BJ (cell line): ENCODE measurements at places on chromosomes 1 and 21.

DNA sequence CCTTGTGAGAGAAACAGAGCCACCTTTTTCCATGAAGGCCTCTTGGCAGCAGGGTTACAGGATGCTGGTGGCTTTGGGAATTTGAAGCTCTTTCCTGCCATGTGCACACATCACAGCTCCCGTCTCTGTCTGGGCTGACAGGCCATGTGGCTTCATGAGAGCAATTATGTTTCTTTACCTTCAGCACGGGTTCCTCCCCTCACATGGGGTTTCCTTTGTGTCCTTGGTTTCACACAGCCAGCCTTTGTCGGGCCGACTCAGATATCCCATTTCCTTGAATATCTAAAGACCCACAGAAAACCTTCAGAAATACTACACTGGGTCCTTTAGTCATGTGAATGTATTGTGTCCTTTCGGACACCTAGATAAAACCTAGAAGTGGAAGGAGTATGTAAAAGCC lies 7.1 kb downstream of the CLIC6 start:
- DNase-seq: no peak

GRCh38 chr21:14096577-14096976 lies 114.2 kb downstream of the LIPI start:
- DNase-seq: no peak

GRCh38 chr1:219806642-219807041 lies 121.7 kb downstream of the SLC30A10 start:
- no peak for DNase-seq

DNA sequence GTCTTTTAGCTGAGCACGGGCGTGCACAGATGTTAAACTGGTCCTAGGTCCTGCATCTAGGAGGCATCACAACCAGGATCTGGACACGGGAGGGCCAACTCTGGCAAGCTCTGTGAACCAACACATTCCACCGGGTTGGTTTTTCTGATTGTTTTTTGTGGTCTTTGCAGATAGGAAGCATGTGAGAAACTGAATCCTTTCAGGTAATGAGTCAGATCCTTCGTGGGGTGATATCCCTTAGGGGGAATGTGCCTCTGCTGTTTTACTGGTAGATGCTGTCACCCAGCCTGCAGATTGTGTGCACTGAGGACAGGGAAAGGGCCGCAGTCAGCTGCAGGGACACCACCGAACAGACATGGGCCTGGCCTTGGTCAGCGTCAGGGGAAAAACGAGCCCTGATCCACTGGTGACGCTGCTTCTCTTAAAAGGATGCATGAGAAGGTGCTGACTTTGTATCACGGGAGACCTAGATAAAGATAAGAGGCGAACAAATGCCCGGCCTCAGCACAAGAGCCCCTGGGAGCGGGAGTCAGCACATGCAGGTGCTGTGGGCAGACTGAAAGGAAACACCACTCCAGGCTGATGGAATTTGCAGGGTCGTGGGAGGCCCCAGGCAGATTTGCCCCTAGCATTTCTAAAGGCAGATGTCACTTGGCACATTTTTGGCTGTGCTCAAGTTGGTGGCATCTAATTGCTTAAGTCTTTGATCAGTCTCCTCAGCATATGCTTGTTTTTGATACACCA lies 51.1 kb downstream of the DOP1B start:
- no peak for DNase-seq

DNA sequence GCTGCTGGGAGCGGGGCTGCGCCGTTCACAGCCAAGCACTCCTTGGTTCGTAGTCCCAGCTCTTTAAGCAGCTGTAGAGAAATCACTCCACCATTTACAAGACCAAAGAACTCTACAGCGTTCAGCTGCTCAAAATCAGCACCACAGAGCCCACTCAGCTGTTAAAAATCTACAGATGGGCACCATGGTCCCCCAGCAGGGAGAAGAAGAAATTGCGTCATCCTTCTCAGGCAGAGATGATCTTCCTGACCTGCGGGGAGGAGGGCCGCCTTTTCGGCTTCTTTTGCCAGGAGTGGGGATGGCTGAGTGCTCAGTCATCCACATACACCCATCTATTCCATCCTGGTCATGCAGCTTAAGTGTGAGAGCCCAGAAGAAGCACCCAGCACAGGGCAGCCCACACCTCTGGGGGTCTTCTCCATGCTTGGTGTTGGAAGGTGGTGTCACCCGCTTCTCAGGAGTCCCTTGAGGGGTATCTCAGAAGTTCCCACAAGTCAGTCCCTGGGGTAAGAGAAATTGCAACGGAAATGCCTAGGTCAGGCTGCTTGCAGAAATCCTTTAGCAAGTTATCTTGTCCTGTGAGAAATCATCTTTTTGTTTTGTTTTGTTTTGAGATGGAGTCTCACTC lies 163.8 kb downstream of the NPHP4 start:
- DNase-seq: no peak

- DNase-seq: no peak
Measured at GRCh38 chr1:22494943-22495579, 43.4 kb downstream of the ZBTB40 start.

DNA sequence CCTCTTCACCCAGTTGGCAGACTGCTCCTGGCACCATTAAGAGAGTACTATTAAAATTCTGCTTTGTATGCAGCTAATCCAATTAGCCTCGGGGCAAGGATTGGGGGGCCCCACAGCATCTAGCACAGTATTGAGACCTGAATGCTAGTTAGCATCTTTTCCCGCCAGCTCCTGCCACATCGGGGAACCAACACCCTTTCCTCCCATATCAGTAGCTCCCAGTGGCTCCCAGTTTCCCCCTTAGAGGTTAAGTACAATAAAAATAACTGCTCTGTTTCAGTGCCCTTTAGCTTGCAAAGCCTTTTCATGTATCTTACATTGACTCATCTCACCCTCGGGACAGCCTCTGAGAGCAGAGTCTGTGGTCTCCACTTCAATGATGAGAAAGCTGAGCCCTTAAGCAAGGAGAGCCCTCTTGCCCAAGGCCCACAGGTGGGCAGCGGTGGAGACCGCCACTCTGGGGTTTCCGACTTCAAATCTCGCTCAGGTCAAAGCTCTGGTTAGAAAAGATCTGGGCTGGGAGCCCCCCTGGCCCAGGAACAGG lies 4.2 kb upstream of the PMVK start:
- DNase-seq: no peak

DNA sequence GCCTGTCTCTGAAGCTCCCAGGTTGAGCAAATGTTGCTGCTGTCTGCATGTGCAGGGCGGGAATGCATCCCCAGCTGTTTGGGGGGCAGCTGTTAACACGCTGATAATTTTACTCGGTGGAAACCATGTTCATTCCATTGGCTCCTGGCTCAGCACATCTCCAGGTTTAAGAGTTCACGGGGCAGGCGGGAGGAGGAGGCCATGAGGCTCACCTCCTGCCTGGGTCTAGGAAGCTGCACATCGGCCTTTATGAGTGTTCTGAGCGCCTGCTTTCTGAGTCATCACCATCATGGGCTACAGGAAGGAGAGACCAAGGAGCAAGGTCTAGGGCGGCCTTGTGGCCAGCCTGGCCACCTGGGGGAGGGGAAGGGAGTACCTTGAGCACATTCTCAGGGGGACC lies 29.7 kb downstream of the AJAP1 start:
- no peak for DNase-seq

DNA sequence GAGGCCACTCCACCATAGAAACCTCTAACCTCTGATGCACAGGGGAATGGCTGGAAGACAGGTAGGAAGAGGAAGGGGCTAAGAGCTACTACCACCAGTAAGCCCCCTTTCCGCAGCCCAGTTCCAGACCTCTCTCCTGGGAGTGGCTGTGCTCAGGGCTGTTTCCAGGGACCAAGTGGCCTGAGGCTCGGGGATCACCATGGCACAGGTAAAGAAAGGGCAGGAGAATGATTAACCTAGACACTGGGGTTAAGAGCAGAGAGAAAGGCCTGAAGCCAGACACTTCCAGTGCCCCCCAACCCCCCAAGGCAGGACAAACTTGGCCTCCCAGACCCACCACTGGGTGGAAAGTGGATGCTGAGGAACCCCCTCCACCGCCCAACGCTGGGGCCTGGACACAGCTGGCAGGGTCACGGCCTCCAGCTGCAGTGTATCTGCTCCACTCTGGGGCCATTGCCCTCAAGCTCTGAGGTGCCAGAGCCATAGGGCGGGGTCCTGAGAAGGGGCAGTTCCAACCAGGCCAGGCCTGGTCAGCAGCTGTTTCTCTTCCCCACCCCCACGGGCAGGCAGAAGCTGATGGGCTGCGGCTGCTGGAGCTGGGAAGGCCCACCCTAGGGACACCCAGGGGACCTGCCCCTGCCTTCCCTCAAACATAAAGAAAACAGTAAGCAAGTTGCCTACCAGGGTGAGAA lies 2.6 kb downstream of the TAGLN2 start:
- DNase-seq: no peak

DNA sequence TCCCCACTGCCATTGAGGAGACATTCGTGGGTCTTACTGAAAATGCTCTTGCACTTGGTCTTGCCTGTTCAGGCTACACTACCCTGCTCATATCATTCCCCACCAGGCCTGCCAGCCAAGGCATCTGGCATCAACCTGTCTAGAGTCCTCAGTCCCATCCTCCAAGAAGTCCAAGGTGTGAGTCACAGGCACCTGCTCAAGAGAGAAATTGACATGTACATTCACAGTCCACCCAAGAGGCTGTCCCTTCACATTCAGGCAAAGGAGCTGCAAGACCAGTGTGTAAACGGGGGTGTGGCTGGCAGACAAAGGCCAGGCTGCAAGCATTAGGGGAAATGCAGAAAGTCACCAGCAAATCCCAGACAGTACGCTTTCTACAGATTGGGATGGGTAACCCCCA lies 13.1 kb upstream of the PLA2G2C start:
- DNase-seq: no peak

DNA sequence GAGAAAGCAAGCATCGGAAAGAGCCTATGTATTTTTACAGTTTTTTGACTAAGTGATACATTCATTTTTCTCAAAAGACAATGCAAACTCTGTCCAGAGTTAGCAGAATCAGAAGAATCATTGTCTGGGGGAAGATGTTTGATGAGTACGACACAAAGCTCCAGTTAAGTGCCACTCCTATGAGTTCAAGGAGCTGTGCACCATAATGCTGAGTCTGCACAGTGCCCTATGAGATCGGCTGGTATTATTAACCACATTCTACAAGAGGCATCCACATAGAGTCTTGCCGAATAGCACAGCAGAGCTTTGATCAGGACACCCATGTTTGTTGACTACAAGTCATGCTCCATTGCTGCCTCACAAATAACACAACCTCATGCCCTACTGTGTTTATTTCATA lies 54.9 kb upstream of the RAP1GAP start:
- DNase-seq: no peak

DNA sequence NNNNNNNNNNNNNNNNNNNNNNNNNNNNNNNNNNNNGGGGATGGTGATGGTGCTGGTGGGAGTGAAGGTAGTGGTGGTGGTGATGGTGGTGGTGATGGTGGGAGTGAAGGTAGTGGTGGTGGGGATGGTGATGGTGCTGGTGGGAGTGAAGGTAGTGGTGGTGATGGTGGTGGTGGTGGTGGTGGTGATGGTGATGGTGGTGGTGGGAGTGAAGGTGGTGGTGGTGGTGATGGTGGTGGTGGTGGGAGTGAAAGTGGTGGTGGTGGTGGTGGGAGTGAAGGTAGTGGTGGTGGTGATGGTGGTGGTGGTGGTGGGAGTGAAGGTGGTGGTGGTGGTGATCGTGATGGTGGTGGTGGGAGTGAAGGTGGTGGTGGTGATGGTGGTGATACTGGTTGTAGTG lies 93.6 kb downstream of the CRYAA start:
- DNase-seq: no peak

DNA sequence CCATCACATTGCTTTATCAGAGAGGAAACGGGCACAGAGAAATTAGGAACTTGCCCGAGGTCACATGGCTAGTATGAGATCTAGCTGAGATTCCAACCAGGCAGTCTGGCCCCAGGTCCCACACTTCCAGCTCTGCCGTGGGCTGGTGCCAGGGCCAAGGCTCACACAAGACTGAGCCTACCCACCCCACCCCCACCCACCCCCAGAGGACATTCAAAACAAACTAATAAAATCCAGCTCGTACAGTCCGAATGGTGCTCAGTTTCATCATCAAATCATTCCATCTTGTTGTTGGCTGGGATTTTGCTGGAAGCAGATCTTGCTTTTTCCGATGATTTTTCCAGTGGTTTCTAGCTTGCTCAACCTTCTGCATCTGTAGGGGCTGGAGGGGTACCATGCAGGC lies 27.9 kb downstream of the MATN1 start:
- DNase-seq: no peak

- DNase-seq: no peak
Measured at GRCh38 chr1:222068937-222069336, 327.0 kb upstream of the DUSP10 start.

- DNase-seq: no peak
Measured at GRCh38 chr1:171780583-171781175, 781 bp upstream of the METTL13 start.
